Activated T-cell treated with anti-CD3 and anti-CD28 coated beads, Interleukin-2, amount 50 U/mL, for 24 hours (primary cell): ENCODE measurements at places on chromosomes 5 and 9.

GRCh38 chr9:93711002-93711401 is 134.6 kb downstream of the PHF2 start:
- peaks cover 34% of the 10 kb centered on the region for H3K27me3 ChIP-seq
- DNase-seq = no peak
- H3K27ac ChIP-seq = no peak overlapping the region
- no peaks in the 10 kb centered on the region for H3K36me3 ChIP-seq

DNA sequence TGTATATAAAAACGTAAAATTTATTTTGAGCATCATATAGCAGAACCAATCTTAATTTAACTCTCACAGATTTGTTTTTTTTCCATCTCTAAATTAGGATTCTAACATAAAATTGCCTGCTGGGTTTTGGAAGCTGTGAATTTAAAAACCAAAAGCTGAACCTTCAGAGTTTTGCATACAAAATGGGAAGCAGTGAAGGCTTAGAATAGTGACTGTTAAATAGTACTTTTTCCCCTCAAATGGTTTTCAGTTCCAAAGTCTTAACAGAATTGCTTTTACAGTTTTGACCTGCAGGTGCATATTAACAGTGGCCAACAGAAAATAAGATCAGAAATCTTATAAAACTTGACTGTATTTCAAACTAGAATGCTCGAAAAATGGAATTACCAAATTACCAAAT is 55.1 kb upstream of the LVRN start:
- DNase-seq = no peak
- H3K36me3 ChIP-seq = peaks cover 4% of the 10 kb centered on the region
- H3K27me3 ChIP-seq = no peaks in the 10 kb centered on the region
- no peak overlapping the region for H3K27ac ChIP-seq
- H3K4me1 ChIP-seq = no peaks in the 10 kb centered on the region

GRCh38 chr5:150338546-150338945 is 19.0 kb upstream of the TCOF1 start:
- no peak for DNase-seq
- peaks cover 5% of the 10 kb centered on the region for H3K4me1 ChIP-seq
- no peaks in the 10 kb centered on the region for H3K27me3 ChIP-seq
- no peak overlapping the region for H3K27ac ChIP-seq
- H3K36me3 ChIP-seq = no peaks in the 10 kb centered on the region

DNA sequence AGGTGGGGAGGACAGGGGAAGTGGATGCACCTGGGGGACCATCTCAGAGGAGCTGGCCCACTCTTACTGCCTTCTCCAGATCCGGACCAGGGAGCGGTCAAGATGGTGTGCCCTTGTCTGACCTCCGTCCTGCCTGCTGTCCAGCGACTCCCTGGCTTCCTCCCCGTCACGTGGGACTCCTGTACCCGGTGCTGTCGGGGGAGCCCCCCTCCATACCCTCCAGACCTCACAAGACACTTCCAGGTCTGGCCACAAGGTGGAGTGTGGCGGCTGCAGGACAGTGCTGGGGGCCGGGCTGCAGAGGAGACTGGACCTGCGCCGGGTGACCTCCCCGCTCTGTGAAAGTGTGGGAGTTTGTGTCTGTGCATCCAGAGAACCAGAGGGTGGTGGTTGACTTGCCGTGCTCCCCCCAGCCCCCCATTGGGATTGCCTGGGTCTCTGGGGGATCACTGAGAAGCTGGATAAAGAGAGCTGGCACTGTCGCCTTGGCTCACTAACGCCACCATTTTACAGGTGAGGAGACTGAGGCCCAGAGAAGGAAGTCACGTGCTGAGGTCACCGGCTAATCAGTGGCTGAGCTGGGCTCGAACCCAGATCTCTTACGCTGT is 1.9 kb upstream of the CRB2 start:
- H3K4me1 ChIP-seq = peaks cover 13% of the 10 kb centered on the region
- no peaks in the 10 kb centered on the region for H3K36me3 ChIP-seq
- H3K4me3 ChIP-seq = no peak overlapping the region
- H3K27ac ChIP-seq = no peak overlapping the region

- H3K27ac ChIP-seq = no peak overlapping the region
- peaks cover 97% of the 10 kb centered on the region for H3K36me3 ChIP-seq
- peaks cover 42% of the 10 kb centered on the region for H3K4me1 ChIP-seq
- no peak overlapping the region for H3K4me3 ChIP-seq
- DNase-seq = no peak
- no peaks in the 10 kb centered on the region for H3K27me3 ChIP-seq
Observed at GRCh38 chr5:87400305-87400899, 12.3 kb downstream of the CCNH start.

DNA sequence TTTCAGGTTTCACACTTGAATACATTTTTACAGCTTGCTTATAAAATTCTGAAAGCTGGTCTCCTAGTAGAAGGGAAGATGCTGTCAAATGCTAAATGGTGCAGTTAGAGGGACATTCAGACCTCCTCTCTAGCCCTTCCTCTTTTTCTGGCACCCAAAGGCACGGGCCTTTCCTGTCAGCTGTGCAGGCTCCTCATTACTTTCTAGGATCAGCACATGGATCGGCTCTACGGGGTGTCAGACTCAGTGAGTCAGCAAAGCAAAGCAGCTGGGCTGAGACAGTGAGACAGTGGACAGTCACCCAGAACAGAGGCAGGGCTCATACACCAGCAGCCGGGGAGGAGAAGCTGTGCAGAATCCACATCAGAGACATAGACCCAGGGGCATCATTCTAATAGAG is 80.0 kb upstream of the TNC start:
- no peak overlapping the region for H3K27ac ChIP-seq
- peaks cover 68% of the 10 kb centered on the region for H3K27me3 ChIP-seq
- H3K4me3 ChIP-seq = no peak overlapping the region
- DNase-seq = no peak

DNA sequence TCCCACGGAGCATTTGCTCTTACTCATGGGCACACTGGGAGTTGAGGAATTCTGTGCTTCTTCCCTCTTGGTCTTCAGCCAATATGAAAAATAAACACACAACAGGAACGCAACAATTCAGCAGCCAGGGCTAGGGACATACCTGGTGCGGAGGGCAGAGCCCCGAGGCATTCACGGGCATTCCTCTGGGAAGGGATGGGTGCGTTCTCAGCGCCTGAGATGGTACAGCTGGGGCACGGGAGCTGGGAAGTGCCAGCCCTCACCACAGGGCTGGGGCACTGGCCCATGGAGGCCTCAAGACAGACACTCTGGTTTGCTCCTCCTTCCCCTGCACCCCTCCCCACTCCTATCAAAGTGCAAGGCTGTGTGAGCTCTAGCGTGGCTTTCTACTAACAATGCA is 2.1 kb downstream of the SLC6A3 start:
- H3K4me3 ChIP-seq = no peak overlapping the region
- peak; percentile 18 for DNase-seq
- no peak overlapping the region for H3K27ac ChIP-seq
- peaks cover 27% of the 10 kb centered on the region for H3K4me1 ChIP-seq
- no peaks in the 10 kb centered on the region for H3K36me3 ChIP-seq

GRCh38 chr9:118962426-118962825 is 406.8 kb downstream of the BRINP1 start:
- no peaks in the 10 kb centered on the region for H3K27me3 ChIP-seq
- no peak overlapping the region for H3K27ac ChIP-seq
- H3K4me3 ChIP-seq = no peak overlapping the region

- peaks cover 13% of the 10 kb centered on the region for H3K27me3 ChIP-seq
- H3K4me3 ChIP-seq = no peak overlapping the region
- no peaks in the 10 kb centered on the region for H3K36me3 ChIP-seq
- peaks cover 2% of the 10 kb centered on the region for H3K4me1 ChIP-seq
- H3K27ac ChIP-seq = no peak overlapping the region
Observed at GRCh38 chr5:180469866-180470265, 24.3 kb upstream of the CNOT6 start.

DNA sequence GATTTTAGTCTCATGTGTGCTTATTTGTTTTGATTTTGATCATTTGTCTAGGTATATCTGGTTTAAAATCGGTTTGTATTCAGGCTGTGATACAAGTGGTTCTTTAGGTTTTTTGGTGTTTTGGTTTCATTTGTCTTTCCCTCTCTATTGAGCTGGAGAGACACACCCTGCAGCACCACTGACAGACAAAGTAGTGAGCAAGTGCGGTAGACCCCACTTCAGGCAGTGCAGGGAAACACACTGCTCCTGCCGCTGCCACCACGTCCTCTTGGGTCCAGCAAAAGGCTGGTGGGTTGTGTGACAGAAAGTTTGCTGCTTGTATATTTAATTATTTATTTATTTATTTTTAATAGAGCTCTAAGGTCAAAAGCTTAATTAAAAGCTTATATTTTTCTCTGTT is 801.0 kb downstream of the NR2F1-AS1 start:
- DNase-seq = no peak
- no peaks in the 10 kb centered on the region for H3K36me3 ChIP-seq
- no peaks in the 10 kb centered on the region for H3K4me1 ChIP-seq

GRCh38 chr5:21097661-21098060 is 1109.7 kb upstream of the CDH18 start:
- H3K36me3 ChIP-seq = no peaks in the 10 kb centered on the region
- no peak overlapping the region for H3K27ac ChIP-seq
- no peaks in the 10 kb centered on the region for H3K27me3 ChIP-seq

GRCh38 chr5:505951-506525 is 18.2 kb downstream of the SLC9A3 start:
- H3K4me3 ChIP-seq = no peak overlapping the region
- DNase-seq = no peak
- H3K27ac ChIP-seq = no peak overlapping the region
- H3K4me1 ChIP-seq = no peaks in the 10 kb centered on the region

DNA sequence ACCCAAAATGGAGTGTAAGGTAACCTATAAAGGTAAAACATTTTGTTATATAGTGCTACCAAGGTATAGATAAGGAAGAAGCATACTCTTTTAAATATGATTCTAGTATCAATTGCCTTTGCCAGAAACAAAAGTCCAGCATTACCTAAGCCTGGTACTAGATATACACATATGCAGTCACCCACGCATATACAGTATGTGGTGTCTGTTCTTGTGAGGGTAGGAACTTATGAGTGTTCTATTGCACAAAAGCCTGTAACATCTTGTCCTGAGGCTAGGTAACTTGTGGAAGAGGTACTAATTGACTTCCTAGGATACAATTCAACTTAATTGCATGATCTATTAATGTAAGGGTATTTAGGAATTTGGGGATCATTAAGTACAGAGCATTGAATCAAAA is 31.3 kb upstream of the IFNE start:
- H3K27ac ChIP-seq = no peak overlapping the region
- no peaks in the 10 kb centered on the region for H3K4me1 ChIP-seq
- no peaks in the 10 kb centered on the region for H3K27me3 ChIP-seq

DNA sequence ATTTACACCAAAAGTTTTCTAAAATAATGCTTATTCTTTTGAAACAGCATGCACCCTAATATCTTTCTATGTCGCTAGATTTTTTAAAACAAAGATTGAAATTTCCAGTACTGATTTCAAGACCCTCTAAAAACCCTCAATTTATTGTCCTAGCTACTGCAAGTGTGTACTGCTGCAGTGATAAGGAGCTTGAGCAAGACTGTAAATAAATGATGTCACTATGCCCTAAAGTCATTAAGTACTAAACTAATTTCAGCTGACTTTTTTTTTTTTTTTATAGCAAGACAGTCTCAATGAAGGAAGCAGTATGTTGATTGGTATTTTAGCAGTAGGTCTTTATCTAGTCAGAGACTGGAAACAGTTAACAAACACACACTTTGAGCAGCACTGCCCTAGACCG is 12.2 kb upstream of the MIER3 start:
- no peaks in the 10 kb centered on the region for H3K4me1 ChIP-seq
- peaks cover 36% of the 10 kb centered on the region for H3K27me3 ChIP-seq

DNA sequence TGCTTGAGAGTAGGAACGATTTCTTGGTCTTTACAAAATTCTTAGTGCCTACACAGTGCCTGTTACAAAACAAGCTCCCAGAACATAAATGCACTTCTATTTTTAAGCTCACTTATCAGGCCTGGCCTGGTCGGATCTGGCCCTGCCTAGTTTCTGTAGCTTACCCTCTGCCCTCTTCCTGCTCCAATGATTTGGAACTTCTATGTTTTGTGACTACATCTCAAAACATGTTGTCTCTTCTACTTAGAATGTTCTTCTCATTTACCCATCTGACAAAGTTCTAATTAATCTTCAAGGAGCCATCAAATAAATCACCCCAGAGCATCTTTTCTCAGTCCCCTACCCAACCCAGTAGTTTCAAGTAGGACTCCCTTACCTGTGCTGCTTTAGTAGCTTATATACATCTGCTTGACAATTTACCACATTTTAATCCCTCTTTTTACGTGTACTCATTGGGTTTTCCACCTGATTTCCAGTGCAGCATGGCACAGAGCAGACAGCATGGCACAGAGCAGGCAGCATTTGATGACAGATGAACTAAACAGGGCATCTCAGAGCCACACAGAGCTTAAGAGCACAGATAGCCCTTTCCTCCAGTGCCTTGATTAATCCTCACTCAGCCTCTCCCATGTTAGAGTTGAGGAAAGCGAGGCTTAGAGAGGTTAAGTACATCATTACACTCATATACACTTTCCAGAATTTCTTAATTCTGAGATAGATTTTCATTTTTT is 171.9 kb downstream of the MAPKAP1 start:
- H3K4me3 ChIP-seq = no peak overlapping the region
- DNase-seq = no peak
- H3K4me1 ChIP-seq = peaks cover 21% of the 10 kb centered on the region
- no peaks in the 10 kb centered on the region for H3K27me3 ChIP-seq
- no peak overlapping the region for H3K27ac ChIP-seq
- H3K36me3 ChIP-seq = peaks cover 38% of the 10 kb centered on the region

- H3K4me3 ChIP-seq = no peak overlapping the region
- H3K27ac ChIP-seq = no peak overlapping the region
- peaks cover 29% of the 10 kb centered on the region for H3K4me1 ChIP-seq
- H3K27me3 ChIP-seq = no peaks in the 10 kb centered on the region
Observed at GRCh38 chr5:138455232-138455930, 9.9 kb upstream of the EGR1 start.

- no peaks in the 10 kb centered on the region for H3K36me3 ChIP-seq
- H3K4me3 ChIP-seq = no peak overlapping the region
- DNase-seq = no peak
- H3K27me3 ChIP-seq = no peaks in the 10 kb centered on the region
- no peak overlapping the region for H3K27ac ChIP-seq
- H3K4me1 ChIP-seq = peaks cover 10% of the 10 kb centered on the region
Observed at GRCh38 chr9:134339183-134339806, 13.0 kb downstream of the RXRA start.

DNA sequence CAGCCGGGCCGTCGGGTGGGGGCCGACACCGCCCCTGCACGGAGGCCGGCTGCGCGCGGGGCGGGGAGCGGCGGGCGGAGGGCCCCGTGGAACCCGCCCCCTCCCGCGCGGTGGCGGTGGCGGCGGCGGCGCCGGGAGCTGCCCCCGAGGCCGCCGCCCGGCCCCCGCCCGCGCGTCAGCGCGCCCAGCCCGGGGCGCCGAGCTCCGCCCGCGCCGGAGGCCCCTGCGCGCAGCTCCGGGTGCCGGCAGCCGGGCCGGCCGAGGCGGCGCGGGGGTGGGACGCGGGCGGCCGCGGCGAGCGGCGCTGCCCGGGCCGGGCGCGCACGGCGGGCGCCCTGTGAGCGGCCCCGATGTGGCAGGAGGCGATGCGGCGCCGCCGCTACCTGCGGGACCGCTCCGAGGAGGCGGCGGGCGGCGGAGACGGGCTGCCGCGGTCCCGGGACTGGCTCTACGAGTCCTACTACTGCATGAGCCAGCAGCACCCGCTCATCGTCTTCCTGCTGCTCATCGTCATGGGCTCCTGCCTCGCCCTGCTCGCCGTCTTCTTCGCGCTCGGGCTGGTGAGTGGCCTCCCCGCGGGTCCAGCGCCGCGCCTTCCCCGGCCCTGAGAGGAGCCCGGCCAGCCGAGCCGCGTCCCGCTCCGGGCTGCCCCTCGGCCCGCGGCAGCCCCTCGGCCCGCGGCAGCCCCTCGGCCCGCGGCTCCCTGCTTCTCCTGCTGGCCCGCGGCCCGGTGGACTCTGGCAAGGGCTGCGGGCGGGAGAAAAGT is at the start of gene ADCY2:
ADCY2 (plus strand) TSS at position 192 of the 766 bp plus-strand sequence; CDS start at position 351, 159 bp downstream.
- no peak for DNase-seq
- no peaks in the 10 kb centered on the region for H3K36me3 ChIP-seq
- H3K27me3 ChIP-seq = peaks cover 50% of the 10 kb centered on the region
- peaks cover 6% of the 10 kb centered on the region for H3K4me1 ChIP-seq
- no peak within 1 kb of the TSS for H3K27ac ChIP-seq
